ENCODE measurements at places on chromosomes 4 and X.

DNA sequence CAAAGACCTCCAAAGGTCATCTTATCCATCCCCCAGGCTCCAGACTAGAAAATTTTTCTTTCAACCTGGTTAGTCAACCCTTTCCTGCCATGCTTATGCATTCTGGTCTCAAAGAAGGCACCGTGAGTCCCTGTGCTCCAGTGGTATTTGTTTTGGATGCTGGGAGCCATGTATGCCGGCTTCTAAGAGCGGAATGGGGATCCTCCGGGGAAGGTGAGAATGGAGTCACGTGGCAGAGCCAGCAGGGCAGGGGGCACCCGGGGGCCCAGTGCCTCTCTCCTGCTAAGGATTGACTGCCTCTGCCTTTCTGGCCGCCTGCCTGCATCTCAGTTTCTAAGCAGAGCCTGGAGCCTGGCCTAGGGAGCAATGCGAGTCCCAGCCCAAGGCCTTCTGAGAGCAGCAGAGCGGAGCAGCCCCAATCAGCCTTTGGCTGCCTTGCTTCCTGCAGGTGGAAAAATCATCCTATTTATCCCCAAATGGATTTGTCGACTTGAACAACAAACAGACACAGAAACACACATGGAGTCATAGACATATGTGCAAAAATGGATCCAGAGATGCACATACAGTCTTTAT is 141.0 kb downstream of the PJA1 start:
- no peak for DNase-seq

DNA sequence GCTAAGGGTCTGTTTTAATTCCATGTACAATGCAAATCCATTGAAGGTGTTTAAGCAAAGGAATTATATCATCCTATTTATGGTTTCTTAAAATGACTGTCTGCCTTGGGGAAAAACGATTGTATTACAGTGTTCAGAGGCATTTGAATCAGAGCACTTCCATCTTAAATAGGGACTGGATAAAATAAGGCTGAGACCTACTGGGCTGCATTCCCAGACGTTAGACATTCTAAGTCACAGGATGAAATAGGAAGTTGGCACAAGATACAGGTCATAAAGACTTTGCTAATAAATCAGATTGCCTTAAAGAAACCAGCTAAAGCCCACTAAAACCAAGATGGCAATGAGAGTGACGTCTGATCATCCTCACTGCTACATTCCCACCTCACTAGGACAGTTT is 1167.2 kb upstream of the PABPC4L start:
- DNase-seq, result no peak

DNA sequence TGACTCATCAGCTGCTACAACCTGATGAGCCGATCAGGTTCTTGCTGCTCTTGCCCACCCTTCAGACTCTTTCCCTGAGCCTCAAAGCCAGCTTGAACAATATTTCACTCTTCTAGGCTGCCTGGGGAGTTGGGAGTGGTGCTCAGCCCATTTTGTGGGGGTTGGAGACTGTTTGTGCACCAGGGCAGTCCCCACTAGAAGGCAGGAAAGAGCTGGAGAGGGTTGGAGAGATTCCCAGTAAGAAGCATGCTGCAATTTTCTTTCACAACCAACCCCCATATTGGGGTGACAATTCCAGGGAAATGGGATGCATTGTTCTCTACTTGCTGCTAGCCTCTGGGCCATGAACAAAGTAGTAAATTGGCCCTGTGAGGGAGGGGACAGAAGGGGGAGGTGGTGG is 44.1 kb downstream of the SLC16A2 start:
- DNase-seq, result no peak

DNA sequence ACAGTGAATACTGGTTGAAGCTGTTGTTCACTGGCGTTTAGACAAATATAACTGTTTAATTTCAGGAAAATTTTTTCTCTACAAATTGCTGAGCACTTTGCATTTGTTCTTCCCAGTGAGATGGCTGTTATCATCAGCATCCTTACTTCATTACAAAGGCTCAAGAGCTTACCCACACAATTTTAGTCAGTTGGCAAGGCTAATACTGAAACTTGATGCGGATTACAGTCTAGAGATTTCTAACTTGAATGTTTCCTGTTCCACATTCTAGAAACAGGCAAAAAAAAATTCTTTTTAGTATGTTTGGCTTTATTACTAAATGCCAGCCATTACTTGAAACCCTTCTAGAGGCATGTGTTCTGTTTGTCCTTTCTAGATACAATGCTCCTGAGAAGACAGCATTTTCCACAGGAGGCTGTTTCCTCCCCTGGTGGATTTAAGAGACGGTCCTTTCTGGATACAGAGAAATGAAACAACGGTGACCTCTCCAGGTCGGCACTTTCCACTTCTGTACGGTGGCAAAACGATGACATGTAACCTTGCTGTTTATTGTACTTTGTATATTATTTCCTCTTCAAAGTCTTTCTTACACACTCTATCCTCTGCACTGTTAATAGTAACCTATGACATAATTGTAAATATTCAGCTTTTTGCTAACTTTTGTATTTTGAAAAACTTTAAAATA is 80.9 kb downstream of the RFC1 start:
- no peak for DNase-seq

DNA sequence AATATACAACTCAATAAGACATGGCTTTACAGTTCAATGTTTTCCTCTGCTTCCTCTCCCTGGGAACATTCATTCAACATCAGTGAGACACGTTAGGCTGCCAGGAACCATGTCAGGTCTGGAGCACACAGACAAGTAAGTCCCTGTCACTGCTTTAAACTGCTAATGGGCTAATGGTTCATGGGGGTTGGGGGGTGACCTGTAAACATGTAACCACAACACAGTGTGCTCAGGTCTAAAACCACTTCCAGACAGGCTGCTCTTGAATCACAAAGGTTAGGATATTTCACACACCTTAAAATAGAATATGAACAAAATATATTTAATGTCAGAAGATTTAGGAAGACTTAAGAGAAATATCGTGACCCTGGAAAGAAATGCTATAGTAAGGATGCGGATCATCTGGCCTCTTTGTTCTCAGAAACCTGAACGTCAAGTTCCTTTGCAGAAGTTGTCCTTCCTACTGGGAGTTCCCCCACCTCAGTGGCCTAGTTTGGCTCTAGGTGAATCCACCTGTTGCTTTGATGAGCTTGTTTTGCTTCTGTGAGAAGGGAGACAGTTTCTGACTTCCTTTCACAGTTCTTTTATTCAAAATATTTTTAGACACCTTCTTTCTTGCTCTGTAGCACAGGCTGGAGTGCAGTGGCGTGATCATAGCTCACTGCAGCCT is 359.9 kb downstream of the UNC5C start:
- DNase-seq, result no peak

DNA sequence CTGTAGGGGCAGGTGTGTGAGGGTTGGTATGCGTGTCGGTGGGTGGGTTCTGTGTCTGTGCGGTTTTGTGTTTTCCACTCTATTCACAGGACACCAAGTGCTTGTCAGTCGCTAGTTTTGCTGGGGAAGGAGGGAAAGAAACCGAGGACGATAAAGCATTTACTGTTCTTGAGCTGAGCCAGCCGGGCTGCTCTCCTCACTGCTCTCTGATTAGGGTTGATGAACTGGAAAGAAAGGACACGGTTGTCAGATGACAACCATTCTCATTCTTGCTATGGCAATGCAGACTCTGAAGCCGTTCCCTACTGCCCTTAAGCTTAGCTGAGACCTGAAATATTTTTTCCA is 832 bp downstream of the EGFL6 start:
- no peak for DNase-seq

- no peak for DNase-seq
These were observed 17.3 kb upstream of the SEL1L3 start for GRCh38 chr4:25879991-25880651.

DNA sequence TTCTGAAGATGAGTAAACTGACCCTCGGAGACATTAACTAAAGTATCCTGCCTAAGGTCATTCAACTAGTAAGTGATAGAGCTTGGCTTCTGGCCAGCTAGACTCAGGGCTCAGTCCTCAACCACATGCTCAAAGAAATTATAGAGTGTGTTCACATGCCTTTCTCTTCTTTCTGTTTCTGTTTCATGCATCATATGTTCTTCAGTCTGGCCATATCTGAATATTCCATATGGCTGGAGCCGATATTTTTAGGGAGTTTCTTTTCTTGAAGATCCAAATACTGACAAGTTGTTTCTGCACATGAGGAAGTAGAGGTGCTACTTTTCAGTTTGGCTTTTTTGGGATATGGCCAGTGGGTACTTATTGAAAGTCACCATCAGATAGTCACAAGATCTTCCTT is 44.9 kb downstream of the MMRN1 start:
- DNase-seq, result no peak

DNA sequence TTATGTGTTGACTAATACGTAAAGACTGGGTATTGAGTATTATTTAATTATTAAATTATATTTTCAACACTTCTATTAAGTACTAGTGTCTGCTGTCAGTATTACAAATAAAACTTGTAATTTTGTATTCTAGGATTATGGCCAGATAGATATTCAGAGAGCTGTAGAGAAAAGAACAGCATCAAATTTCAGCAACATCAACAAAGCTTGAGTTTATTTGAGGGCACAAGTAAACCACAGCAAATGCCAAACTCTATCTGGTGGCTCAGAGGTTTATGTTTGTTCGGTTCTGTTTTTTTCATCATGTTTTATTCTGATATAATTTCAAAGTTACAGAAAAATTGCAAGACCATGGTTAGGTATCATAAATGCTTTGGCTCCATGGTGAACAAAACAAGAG is 1530.5 kb downstream of the PCDH18 start:
- no peak for DNase-seq
